Tibial nerve (tissue), 4 donors: ENCODE measurements at places on chromosomes 16 and 17. TPM values are rescaled to one million over a fixed set of nuclear protein-coding genes. Genes with fewer than 3 reads are reported as not detected.

DNA sequence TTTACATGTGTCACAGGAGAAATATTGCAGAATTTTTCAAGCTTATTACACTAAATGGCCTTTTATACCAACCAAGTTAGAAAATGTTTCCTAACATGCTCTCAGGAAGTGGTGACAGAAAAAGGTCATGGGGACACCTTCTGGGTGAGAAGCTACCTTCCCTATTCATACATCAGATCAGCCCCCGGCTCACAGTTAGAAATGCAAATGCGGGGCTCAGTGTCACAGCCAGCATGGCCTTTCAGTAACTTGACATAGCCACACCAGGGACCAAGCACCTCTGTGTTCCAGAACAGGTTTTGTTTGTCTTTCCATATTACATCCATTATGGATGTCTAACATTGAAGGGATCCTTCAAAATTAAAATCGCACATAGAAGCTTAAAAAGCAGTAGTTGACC is 59.5 kb downstream of the CHD9NB start:
- DNase-seq: no peak

GRCh38 chr17:69869667-69870066 is 205.4 kb upstream of the KCNJ16 start:
- DNase-seq: no peak

DNA sequence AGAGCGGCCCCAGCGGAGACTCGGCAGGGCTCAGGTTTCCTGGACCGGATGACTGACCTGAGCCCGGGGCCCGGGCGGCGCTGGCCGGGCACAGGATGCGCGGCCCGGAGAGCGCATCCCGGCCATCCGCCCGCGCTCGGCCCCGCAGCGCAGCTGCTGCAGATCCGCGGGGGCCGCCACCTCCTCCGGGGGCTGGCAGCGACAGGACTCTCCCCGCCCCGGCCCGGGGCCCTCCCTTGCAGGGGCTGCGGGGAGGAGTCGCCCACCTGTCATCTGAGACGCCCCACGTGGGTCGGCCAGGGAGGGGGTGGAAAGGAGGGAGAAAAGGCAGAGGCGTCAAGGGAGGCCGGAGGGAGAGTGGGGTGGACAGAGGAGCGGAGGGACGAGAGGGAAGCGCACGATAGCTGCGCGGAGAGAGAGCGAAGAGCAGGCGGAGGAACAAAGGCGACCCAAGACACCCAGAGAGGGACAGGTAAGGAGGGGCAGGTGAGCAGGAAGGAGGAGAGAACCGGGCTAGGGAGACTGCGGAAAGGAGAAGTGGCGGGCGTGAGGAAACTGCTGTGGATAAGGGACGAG is 471 bp upstream of the PRKAR1A start:
- DNase-seq: peak; percentile 69

- DNase-seq: no peak
Observed at GRCh38 chr16:12170103-12171040, 193.8 kb downstream of the SNX29 start.

DNA sequence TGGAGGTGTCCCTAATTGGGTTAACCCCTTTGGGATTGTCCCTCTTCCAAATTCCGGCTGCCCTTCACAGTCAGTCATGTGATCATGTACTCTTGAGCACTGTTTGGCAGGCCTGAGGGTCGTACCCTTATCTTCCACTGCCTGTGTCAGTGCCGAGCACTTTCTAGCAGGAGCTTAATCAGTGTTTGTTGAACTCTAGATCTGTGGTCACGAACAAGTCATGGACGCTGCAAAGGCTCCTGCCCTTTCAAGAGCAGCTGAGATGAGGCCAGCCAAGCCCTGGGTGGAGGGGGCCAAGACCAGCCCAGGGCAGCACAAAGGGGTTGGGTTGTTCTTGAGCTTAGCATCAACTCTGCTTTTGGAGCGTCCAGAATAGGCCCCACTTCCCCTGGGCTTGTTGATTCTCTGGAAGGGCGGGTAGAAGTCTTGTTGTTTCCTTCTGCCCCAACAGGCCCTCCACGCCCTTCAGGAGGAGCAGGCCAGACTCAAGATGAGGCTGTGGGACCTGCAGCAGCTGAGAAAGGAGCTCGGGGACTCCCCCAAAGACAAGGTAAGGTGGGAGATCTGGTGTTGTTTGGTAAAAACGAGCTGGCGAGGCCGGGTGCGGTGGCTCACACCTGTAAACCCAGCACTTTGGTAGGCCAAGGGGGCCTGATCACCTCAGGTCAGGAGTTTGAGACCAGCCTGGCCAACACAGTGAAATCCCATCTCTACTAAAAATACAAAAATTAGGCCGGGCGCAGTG is 5.3 kb downstream of the IFI35 start:
- no peak for DNase-seq

DNA sequence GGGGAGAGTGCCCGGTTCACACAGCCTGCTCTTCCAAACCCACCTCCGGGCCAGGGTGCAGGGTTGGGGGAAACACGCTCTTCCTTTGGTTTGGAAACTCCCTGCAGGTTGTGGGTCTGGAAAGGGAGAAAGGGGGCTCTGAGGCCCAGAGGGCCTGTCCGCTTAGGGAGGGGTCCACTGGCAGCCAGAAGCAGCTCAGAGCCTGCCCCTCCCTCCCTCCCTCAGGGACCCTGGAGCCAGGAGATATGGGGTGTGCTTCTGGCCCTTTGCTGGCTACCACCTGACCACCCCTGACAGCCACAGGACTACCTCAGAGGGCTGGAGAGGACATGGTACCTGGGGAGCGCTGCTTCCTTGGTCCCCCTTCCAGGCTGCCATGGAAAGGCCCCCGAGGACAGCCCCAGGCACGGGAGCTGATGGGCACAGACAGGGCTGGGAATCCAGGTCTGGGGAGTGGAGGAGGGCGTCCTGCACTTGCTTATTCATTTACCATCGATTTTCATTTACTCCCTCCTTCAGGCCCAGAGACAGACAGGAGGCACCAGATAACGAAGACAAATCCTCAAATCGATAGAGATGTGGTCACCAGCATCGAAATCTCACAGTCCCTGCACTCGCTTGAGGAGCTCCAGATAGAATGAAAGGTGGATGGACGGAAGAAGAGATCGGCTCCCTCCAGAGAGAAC is 48.4 kb upstream of the DOC2B start:
- no peak for DNase-seq

- no peak for DNase-seq
Observed at GRCh38 chr17:17053446-17054379, 11.5 kb downstream of the MPRIP start.

The FOXC2 gene
- total RNA-seq: 18.2 TPM

The CD300E gene
- total RNA-seq: 1.8 TPM

The ABCA9 gene
- 130 TPM for total RNA-seq

The RAP1GAP2 gene
- total RNA-seq: 5.4 TPM
